Activated naive CD4-positive, alpha-beta T cell (primary cell): ENCODE measurements at places on chromosomes 6 and 20.

DNA sequence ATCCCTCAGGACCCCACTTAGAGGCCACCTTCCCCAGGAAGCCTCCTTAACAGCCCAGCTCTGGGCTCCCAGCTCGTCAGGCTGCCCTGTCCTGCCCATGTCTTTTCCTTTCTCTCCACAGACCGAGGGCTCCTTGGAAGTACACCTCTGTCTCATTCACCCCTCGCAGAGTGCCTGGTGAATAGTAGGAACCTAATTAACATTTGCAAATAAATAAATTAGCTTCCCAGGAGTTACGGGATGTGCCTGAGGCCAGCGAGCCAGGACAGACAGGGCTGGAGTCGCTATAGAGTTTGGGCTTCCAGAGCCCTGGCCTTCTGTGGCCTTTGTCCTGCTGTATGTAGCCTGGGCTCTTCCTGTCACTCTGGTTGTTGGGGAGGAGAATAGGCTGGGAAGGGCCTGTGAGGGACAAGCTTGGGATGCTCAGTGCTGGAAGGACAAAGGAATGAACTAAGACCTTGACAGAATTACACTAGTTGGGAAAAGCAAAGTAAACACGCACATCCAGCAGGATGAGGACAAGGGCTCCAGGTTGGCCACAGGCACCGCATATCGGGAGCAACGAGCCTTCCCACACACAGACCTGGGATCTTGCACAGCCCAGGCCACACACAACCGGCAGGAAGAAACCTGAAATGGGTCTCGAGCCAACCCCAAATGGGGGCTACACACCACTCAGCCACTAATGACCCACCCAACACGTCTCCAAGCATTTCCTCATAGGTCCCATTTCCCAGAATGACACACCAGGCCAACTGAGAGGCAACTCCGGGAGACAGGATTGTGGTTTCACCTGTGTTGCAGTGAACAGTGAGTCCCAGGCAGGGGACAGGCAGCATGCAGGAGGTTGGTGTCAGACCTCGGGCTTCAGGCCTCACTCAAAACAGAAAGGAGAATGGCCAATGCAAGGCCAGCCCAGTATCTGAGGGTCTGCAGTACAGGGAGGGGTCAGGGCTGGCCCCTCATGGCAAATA lies 9.7 kb downstream of the MAP1LC3A start:
- DNase-seq = no peak

- DNase-seq = no peak
Observed at GRCh38 chr20:40686893-40687292, 2.1 kb downstream of the MAFB start.

DNA sequence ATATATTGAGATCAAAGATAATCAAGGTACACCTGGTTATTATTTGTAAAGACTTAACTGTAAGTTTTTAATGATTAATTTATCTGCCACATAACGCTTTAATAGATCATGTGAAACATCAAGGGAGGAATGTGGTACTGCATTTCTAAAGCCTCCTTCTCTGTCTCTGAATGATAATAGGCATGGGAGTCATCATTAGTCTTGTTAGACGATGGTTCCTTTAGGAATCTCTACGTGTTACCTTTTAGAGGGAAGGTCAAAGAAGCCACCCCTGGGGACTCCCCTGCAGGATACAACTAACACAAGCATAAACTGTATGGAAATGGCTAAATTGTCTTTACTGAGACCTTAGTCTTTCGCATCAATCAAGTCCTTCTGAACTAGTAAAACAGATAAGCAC lies 173.6 kb upstream of the MCHR2 start:
- DNase-seq = no peak

GRCh38 chr20:16257813-16258430 lies 315.3 kb downstream of the KIF16B start:
- no peak for DNase-seq

GRCh38 chr6:128713461-128713860 lies 169.5 kb upstream of the LAMA2 start:
- DNase-seq = no peak
